T follicular helper cell (primary cell): ENCODE measurements at places on chromosomes 3 and 15.

- DNase-seq, result peak; percentile 64
These were observed at the start of gene RFX7 for GRCh38 chr15:56243163-56244037. Gene RFX7, minus strand, starts transcription at chr15:56243879. Its CDS starts 594 bp downstream, at chr15:56243285.

DNA sequence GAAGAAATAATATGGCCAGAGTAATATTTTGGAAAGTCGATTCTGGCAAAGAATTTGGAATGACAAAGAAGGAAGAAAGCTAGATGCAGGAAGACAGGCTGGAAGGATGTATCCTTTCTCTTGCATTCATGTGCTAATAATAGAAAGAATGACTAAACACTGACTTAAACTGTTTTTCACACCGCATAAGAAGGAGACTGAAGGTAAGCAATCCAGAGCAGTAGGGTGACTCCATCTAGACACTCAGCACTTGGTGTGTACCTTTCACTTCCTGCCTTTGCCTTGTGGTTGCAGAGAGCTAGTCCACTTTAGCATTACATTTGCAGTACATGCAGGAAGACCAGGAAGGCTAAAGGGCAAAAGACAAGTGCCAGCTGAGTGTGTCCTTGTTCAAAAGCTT lies 234.6 kb downstream of the RBMS3 start:
- DNase-seq, result no peak

- no peak for DNase-seq
These were observed 89.4 kb upstream of the SKOR1 start for GRCh38 chr15:67735896-67736295.

- no peak for DNase-seq
These were observed 128.6 kb upstream of the ADAMTS9 start for GRCh38 chr3:64816355-64816754.

- DNase-seq, result peak; percentile 23
These were observed at the start of gene TNK2 for GRCh38 chr3:195907934-195908693. Gene TNK2, minus strand, starts transcription at chr3:195908551. Its CDS starts 19,963 bp downstream, at chr3:195888588.

GRCh38 chr3:179196098-179196497 lies 47.9 kb downstream of the PIK3CA start:
- peak; percentile 4 for DNase-seq

DNA sequence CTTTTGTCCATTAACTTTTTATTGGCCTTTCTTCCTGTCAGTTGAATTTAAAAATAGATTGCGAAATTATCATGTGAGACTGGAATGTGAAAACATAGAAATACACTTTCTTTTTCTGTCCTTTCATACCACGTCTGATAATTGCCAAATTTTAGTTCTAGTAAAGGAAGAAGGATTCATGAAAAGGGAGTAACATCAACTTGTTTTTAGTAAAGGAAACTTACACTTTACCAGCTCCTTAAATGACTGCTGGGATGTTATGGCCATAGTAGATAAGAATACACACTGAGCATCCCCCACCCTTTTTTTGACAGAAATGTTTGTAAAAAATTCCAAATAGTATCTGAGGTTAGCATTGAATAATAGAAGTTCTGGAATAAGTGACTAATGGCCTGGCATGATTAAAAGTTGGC lies 137.9 kb downstream of the NEO1 start:
- DNase-seq, result no peak

- no peak for DNase-seq
These were observed 225.6 kb downstream of the CLSTN2 start for GRCh38 chr3:140160553-140160952.

DNA sequence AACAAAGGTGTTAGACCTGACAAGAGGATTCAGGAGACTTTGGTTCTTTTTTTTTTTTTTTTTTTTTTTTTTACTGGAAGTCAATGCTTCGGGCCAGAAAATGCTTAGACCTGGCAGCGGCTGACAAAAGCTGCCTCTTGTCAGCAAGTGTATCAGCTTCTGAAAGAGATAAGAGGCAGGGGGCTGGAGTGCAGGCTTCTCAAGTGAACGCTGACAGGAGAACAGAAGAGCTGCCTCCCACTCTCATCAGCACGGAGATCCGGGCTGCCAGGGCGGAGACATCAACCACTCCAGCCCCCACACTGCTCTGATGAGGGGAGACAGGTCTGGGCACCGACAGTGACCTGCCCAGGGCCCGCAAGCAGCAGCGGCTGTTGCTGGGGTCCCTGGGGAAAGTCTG lies 9.4 kb upstream of the SCN5A start:
- DNase-seq, result no peak

DNA sequence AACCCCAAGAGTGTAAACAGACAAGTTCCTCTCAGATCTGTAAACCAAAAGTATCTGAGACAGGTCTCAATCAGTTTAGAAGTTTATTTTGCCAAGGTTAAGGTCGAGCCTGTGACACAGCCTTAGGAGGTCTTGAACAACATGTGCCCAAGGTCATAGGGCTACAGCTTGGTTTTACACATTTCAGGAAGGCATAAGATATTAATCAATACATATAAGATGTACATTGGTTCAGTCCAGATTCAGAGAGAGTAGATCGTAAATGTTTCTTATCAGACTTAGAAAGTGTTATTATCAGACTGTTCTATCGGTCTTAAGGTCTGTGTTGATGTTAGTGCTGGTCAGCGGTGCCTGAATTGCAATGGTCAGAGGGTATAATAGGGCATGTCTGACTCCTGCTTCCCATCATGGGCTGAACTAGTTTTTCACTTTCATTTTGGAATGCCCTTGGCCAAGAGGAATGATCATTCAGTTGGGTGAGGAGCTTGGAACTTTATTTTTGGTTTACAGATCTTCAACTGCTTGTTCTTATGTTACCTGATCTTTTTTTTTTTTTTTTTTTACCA lies 27.0 kb upstream of the MFGE8 start:
- DNase-seq, result no peak

DNA sequence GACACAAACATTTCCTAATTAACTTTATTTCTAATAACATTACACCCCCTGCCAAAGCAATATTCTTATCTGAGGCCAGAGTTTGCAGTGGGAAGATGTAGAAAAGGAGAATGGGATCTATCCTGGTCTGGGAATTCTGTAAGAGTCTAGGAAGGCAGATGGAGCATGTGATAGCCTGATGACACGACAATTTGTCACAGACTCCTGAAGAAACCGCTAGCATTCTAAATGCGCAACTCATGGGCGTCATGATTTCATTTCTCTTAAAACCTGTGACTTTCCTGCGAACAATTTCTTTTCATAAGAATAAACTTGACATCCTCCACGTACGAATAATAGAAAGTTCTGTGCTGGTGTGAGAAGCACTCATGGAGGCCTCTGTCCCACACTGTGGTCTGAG lies 72.9 kb upstream of the ATP10A start:
- DNase-seq, result no peak

DNA sequence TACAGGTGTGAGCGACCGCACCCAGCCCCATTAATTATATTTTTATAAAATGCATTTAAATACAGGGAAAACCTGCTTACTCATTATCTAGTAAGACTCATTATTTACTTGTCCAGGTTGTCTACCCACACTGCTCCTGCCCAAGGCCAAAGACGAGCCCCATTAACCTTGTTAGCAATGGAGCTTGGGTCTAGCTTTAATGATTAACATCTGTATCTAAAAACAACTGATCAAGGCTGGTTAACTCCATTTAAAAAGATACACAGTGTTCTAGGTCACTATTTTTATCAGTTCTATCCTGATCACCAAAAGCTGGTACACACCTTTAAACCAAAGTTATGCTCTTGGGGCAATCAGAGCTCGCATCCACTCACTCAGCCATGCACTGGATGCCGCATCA lies 10.4 kb upstream of the NCKIPSD start:
- DNase-seq, result no peak

DNA sequence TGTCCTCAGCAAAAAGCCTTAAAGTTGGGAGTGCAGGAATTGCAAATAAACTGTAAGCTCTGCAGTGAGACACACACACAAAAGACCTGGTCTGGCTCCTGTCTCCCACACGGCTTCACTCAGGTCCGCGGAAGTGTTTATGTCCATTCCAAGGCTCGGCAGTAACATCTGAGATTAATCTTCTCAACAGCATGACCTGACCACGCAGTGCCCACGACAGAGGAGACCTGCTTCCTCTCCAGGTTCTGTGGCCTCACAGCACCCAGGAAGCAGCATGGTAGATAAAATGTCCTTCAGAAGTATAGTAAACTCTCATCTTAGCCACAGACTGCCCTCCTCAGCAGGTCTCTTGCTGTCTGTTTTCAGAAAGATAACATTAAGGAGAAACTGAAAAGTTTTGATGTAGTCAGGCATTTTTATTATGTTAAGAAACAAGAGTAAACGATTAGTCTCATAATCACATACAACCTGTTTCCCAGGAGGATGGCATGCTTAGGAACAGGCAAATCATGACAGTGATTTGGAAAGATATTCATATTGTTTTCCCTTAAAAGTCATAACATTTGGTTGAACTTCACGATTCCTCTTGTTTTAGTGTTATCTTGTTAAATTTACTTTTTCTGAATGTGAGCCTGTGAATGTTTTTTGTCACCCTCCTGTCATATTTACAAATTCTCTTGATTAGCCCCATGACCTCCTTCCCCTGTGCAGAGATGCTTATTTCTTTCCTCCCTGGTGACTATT lies 34.6 kb downstream of the CD200R1L start:
- DNase-seq, result no peak

DNA sequence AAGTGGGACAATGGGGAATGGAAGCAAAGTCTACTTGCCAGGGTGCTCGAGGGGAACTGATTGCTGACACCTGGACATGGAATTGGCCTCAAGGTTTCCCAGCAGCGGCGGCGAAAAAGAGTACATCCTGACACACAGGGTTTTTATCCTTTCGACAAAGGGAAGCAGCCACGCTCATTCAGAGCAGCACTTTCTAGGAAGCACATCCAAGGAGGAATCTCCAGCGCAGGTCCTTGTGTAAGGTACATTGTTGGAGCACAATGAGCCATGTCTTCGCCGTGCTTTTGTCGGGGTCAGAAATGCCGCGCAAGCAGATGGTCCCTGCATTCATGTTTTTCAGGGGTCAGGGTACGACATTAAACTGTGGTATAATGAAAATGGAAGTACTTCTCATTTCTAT lies 16.8 kb downstream of the CACNA1D start:
- no peak for DNase-seq

DNA sequence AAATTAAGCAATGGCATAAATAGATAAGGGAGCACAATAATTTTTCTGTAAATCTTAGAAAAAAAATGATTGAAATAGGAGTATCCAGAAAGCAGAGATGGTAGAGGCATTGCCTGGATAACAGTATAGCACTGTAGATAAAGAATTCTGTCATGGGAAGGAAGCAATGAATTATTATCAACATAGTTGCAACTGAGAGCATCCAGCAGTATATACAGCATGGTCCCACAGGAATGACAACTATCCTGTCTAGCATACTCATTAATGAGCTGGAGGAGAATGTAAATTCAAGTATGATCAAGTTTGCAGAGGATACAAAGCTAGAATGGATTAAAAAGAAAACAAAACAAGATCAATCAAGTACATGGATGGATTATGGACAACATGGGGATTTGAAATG lies 90.8 kb downstream of the DPH6 start:
- DNase-seq, result no peak

GRCh38 chr15:57527382-57528091 lies 64.2 kb upstream of the MYZAP start:
- no peak for DNase-seq

GRCh38 chr15:53569751-53570480 lies 189.5 kb downstream of the WDR72 start:
- no peak for DNase-seq

- no peak for DNase-seq
These were observed 115.6 kb downstream of the CHDH start for GRCh38 chr3:53730576-53730975.

GRCh38 chr15:49953421-49953820 lies 165.6 kb downstream of the ATP8B4 start:
- no peak for DNase-seq

DNA sequence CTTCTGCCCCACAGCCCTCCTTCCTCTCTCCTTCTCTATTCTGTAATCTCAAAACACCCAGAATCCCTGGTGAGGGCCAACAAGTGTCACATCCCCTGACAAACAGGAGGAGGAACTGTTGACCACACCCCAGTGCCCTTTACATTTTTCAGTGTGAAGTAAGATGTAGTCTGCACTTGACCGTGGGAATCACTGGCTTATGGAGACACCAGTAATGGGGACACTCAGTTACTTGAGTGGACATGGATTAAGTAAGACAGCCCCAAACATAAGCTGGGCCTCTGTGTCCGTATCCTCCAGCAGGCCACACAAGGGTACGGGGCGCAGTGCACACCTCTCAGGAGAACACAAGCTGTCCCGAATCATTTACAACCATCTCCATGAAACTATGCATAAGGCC lies 28.4 kb upstream of the LIMD1 start:
- DNase-seq, result no peak

DNA sequence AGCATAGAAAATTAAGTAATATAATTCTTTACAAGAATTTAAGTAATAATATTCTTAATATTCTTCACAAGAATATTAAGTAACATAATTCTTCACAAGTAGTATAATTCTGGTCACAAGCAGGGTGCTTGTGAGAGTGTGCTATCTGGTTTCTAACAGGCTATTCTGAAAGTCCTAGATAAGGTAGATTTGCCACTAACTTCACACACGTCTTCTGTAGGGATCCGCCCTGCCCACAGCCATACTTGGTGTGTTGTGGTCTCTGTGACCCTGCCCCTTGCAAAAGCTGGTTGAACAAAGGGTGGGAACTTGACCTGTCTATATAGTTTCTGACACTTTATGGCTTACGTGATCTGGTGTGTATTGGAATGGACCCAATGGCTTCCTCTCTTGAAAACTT lies 253.4 kb upstream of the MDFIC2 start:
- no peak for DNase-seq

GRCh38 chr15:69037977-69038376 lies 23.5 kb downstream of the NOX5 start:
- no peak for DNase-seq

- no peak for DNase-seq
These were observed 44.4 kb upstream of the FAN1 start for GRCh38 chr15:30859091-30859874.

DNA sequence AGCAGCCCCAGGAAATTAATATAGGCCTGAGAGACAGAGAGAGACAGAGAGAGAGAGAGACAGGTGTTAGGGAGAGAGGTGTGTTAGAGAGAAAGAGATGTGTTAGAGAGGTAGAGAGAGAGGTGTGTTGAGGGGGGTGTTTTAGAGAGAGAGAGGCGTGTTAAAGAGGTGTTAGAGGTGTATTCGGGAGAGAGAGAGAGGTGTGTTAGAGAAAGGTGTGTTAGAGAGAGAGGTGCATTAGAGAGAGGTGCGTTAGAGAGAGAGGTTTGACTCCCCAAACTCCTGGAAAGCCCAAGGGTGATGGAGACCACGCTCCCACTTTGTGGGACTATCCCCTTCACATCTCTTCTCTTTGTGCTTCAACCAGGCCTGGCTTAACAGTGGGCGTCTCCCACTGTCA lies 95.5 kb downstream of the CACNA2D3 start:
- no peak for DNase-seq

DNA sequence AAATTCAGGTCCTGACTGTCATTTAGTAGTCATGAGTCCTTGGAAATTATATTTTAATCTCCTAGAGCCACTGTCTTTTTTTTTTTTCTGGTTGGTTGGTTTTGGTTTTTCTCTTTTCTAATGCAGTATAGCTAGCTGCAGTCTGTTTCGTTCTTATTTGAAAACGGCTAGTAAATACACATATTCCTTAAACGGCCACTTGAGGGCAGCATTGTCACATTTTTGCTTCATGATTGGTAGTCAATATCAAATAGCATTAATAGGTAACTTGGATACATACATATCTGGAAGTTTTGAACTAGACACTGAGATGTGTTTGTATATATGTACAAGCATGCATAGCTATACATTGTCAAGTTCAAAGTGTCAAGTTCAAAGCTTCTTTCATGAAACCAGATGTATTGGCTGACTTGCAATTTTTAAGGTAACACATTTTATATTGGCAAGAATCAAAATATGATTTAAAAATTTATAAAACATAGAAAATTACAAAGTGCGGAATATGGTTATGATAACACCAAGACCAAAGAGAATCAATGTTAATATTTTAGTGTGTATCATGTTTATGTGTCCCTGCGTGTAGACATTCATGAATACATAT lies 22.5 kb downstream of the GABRA5 start:
- peak; percentile 14 for DNase-seq
